H4 (cell line): ENCODE measurements at places on chromosomes 4 and X. TPM values are rescaled to one million over a fixed set of nuclear protein-coding genes. Genes with fewer than 3 reads are reported as not detected.
A peak's percentile ranks its signal among the peaks of the same experiment; 100 is the strongest.

DNA sequence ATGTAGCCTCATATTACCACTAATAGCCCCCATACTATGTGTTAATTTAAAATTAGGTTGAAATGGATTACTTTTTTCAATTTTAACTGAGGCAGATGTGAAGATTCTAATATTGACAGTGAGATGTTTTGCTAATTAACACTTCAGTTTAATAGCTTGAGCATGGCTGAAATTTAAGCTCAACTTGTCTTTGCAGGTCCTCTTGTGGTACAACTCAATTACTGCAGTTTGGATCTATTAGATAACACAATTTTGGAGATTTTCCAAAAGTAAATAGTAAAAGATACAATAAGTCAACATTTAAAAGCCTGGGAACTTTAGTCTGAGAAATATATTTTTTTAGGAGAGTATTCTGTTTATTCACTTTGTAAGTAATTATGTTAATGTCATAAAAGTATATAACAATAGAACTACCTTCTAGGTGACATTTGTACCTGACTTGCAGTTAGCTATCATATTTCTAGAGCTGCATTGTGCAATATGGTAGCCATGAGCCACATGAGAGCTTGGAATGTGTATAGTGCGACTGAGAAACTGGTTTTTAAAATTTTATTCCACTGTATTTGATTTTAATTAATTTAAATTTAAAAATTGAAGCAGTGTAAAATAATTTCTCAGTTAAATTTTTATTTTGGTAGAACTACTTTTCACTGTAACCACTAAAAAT, 73.1 kb upstream of the FMR1 start:
- DNase-seq, result no peak

GRCh38 chr4:2469192-2469984, 482 bp downstream of the RNF4 start:
- DNase-seq, result no peak

GRCh38 chrX:24333371-24333770, 19.5 kb upstream of the SUPT20HL2 start:
- DNase-seq, result no peak

DNA sequence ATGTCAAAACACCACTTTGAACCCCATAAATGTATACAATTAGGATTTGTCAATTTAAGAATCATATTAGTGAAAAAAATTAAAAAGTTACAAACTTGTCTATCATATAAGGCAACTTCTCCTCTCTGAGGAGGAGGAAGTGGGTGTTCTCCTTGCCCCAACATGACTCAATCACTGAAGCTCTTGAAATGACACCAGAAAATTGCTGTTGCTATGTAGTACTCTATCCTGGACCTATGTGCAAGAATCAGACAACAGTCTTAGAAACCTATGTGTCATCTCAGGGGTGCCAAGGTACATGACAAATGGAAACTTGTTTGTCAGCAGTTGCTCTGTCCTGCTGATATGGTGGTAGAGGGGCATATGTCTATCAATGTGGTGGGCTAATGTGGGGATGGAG, 47.7 kb downstream of the HMGB3 start:
- no peak for DNase-seq

TRIM2 gene
- total RNA-seq, result 16.5 and 22.0 TPM in 2 replicates

DNA sequence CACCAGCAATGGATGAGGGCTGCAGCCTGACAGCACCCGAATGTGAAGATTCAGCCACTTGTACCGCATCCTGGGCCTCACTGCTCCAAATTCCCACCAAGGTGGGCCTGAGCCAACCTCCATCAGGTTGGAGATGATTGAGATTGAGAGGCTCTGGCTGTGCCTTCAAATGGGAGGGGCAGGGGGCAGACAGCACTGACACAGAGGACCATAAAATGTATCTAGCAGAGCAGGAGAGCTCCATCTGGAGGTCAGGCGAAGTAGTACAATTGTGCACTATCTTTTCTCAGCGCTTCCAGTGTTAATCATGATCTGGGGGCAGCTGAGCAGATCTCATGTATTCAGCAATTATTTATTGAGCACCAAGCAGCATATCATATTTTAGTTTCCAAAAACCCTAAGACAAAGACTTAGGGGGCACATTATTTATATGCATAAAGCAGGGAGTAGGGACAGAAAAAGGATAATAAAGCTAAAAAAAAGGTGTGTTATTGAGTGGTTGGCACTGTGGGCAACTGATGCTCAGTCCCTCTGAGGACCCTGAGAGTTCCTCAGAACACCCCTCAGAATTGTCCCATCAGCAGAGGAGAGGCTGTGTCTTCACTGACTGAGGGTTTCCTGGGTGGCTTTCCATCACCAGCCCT, 31.6 kb upstream of the C1QTNF7 start:
- peak; percentile 54 for DNase-seq

CT47B1 gene
- total RNA-seq, result not detected in 2 replicates

CCSER1 gene
- 1.5 and 2.8 TPM in 2 replicates for total RNA-seq
